ENCODE measurements at places on chromosomes 2 and 18.

DNA sequence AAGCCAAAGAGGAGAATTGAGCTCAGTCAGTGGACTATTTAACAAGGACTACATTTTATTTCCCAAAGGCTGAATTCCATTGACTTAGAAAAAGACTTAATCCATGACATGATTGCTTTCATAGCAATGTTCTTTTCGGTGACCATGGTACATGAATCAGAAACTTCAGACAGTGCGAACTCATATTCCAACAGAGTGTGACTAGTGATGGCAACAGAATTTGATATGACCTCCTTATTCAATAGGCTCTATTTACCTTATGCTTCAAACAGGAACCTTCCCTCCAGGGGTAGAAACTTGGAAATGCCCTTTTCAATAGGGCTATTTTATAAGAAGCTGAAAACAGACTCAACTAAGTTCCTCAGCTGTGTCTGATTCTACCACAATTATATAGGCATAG lies 191.9 kb downstream of the RND3 start:
- no peak for DNase-seq

- no peak for DNase-seq
Measured at GRCh38 chr18:9380621-9381395, 46.2 kb downstream of the TWSG1 start.

DNA sequence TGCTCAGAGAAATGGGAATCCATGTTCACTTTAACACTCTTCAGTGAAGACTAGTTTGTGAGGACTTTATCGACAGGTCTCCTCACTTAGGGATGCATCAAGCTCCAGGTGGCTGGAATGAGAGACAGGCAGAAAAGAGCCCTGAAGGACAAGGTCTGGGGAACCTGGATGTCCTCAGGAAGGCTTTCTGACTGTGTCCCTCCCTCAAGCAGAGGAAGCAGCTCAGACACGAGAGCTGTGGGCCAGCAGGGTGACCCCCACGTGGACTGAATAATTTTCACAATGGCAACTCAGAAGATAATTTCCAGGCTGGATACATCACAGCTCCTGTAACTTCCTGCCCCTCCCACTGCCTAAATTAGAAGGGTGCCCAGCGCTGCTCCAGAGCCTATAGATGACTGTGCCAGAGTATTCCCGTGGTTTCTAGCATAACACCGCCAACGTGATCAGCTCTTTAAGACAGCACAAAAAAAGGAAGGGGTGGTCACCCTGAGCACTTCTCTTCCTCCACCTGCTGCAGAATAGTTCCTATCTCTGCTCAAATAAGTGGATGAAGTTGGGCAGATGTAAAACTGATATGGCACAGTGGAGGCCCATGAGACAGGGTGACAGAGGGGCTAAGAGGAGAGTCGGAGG lies 25.7 kb upstream of the NCK2 start:
- no peak for DNase-seq

DNA sequence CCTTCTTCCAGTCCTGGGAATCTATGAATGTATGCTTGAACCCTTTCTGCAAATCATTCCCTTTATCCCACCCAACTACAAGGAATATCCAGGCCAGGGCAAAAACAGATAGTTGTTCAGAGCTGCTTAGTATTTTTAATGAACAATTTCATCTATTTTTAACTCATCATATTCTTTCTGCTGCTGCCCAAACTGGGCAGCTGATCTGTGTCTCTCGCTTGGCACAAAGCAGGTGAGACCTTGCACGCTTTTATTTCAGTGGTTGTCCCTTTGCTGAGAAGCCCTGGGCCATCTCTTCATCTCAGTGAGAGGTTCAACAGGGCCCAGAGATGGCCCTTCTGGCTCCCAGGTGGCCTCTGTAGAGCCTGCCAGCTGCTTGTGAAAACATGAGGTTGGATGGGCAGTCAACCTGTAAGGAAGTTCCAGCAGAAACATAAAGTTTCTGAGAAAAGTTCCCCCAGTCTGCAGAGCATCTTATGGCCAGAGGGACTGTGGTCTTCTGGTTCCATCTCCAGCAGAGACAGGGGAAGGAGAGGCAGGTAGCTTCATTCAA lies 57.5 kb downstream of the MYCN start:
- no peak for DNase-seq

DNA sequence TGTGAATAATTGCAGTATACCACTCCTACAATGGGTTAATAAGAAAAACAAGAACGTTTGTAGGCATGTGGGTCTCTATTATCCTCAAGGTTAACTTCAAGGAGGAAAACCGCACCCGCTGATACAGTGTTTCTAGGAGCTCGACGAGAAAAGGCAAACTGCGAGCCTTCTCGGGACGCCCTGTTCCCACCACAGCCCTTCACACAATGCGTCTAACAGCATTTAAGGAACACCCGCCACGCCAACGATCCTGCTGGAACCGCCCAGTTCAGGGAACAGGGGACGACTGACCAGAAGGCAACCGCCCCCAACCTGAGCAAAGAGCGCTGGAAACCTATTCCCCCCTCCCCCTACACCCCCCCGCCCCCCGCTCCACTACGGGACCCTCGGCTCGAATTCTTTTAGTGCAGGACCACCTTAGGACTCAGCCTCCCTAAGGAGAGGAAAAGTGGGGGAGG lies 710 bp upstream of the TMSB10 start:
- DNase-seq, result no peak

- DNase-seq, result no peak
Measured at GRCh38 chr2:217858519-217859491, 144.0 kb downstream of the TNS1 start.

- DNase-seq, result no peak
Measured at GRCh38 chr2:237527766-237528165, 38.6 kb upstream of the PRLH start.

DNA sequence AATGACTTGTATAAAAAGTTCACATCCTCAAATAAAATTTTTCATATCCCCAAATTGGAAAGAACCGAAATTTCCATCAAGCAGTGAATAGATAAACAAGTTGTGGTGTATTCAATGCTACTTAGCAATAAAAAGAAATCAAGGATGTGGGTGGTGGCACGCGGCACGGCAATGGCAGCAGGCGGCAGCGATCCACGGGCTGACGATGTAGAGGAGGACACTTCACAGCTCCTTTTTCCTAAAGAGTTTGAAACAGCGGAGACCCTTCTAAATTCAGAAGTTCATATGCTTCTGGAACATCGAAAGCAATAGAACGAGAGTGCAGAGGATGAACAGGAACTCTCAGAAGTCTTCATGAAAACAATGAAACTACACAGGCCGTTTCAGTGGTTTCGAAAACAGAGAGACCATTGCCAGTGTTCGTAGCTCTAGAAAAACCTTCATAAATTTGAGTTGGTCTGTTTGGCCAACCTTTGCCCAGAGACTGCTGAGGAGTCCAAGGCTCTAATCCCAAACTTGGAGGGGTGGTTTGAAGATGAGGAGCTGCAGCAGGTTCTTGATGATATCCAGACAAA lies 9.8 kb upstream of the IL36A start:
- DNase-seq, result no peak

DNA sequence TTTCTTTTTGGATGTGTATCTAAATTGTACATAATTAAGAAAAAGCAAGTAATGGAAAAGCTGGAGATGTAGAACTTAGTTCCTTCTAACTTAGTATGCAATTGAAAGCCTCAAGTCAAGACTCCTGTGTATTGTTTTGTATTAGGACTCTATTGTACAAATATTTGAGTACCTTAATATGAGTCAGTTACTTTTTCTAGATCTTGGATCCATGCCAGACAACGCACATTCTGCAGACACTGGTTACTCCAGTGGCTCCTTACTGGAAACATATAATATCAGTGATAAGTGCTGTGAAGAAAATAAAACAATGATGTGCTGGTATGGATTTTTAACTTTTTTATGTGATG lies 1.5 kb downstream of the SLC39A10 start:
- DNase-seq, result peak; percentile 66

- DNase-seq, result no peak
Measured at GRCh38 chr18:38572554-38573111, 1007.0 kb upstream of the CELF4 start.

GRCh38 chr2:182186132-182186735 lies 200.6 kb downstream of the PPP1R1C start:
- DNase-seq, result peak; percentile 79

- DNase-seq, result no peak
Measured at GRCh38 chr18:78814766-78815165, 164.9 kb upstream of the SALL3 start.

DNA sequence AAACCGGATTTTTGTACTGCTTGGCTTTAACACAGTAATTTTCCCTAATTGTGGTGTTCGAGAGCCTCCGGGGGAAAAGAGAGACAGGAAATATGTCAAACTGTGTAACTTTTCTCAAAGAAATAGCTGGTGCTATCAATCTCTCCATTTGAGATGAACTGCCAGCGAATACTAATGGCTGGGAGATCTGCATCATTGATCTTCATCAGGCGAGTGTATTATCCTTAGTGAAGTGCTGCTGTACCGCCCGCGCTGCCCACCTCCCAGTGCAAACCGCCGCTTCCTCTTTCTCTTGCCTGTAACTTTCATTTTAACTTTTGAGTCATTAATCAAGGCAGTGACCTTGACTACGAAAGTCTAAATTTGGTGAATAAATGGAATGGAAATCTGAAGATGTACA lies 246.1 kb upstream of the ST6GAL2 start:
- no peak for DNase-seq

DNA sequence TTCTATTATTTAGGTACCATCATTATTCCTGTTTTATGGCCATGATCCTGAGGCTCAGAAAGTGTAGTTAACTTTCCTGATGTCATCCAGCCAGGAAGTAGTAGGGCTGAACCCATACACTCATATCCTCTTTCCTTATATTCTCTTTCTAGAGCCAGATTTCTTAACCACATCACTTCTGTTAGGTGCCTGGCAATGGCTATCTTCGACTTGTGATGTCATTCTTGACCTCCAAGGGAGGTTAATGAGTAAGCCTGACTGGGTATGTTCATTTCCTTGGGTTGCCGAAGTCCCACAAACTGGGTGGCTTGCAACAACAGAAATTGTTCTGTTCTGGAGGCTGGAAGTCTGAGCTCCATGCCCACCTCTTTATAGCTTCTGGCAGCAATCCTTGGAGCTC lies 43.4 kb downstream of the ITGB6 start:
- DNase-seq, result no peak

DNA sequence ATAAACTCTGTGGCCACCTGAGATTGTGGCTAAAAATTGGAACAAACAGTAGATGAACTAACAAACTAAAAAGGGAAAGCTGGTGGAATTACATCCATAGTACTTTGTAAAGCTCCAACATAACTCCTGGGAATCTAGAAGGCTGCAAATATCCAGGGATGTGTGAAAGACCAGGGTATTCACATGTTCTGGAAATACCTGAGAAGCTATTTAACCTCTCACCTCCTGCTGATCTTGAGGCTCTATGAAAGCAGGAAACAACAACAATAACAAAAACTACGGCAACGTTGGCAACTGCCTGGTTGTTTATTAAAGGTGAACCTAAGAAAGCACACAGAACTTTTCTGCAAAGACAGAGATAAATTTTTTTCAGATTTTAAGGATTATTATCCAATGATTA lies 171.3 kb downstream of the CCDC178 start:
- DNase-seq, result no peak

DNA sequence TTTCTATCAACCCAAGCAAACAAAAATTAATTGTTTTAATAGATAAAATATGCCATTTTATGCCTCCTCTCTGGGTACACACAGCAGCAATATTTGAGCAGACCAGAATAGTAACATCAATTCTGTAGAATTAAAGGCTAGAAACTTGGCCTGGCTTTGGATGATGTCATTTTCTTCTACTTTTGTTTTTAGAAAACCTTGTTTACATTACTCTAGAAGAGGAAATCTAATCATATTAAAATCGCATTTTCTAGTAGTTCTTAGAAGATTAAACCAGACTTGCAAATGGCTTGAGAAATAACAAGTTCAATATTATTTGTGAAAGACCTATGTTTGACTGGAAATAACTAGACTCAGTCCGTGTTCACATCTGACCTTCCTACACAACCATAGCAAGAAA lies 102.3 kb upstream of the RFX8 start:
- no peak for DNase-seq

DNA sequence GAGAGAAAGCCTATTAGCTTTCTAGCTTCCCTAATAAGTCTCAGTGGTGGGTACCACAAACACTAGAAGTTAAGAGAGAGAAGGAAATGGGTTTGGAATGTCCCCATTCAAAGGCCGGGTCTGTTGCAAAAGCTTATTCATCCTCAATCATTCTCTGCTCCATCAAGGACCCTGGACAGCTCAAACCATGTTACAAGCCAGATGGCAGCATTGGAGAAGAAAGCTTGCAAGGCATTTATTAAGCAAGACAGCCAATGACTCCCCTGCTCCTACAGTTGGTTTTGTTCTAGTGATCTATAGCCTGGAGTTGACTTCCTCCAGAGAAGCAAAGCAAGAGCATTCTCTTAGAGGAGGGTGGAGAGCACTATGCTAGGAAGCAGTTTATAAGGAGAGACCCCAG lies 86.9 kb upstream of the LMAN1 start:
- peak; percentile 26 for DNase-seq

- no peak for DNase-seq
Measured at GRCh38 chr2:154158101-154158500, 286.4 kb downstream of the GALNT13 start.

DNA sequence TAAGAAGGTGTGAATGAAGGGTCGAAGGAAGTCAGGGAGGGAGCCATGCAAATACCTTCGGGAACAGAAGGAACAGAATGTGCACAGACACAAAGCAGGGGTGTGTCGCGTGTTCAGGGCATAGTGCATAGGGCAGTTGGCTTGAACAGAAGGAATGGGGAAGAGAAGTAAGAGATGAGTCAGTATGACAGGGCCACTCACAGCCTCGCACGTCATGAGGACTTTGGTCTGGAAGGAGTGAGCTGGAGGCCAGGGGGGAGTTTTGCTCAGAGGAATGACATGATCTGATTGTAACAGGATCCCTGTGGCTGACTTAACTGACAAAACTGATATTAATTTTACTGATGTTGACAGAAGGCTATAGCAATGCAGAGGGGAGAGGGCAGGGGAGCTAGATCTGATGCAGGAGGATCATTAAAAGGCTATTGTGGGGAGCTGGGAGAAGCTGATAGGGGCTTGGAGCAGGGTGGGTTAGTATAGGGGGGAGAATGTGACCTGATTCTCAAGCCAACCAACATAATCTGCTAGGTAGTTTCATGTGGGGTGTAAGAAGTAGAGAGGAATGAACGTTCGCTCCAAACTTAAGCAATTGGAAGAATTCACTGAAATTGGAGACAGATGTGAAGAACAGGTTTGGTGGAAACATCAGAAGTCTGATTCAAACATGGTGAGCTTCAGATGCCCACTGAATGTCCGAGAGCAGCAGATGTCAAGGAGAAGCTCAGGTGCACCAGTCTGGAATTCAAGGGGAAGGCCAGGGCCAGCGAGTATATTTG lies 60.4 kb upstream of the COPS8 start:
- DNase-seq, result no peak

All from NAMALWA (cell line).